SW 1271 (cell line): ENCODE measurements at places on chromosomes 2 and 18.

DNA sequence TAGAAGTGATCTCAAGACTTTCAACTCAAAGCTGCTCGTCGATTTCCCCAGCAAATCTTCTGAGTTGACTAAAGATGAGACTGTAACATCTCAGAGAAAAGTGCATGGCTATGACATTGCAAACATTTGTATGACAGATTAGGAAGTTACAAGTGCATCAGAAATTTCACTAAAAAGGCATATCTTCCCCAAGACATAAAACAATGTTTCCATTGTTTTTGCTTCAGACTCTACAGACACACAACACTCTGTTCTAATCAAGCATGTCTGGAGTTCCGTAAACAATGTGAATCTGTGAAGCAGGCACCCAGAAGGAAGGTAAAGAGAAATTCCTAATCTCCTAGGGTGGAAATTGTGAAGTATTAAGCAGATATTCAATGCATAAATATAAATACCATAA is 144.6 kb upstream of the LYPD1 start:
- DNase-seq: no peak

DNA sequence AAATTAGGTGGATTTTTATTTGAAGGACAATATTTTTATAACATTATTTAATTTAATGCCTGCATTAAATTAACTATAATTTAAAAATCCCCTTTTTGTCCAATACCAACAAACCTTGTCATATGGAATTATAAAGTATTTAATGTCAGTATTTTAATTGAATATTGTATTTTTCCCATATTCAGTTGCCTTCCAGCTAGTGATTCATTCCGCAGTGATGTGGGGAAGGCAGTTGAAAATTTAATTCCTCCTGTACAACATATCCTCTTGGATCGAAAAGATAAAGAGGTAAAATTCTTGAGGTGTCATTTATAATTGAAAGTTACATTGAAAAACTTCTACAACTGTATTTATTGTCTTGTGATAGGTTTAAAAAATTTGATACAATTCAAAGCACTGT is 40.4 kb downstream of the WDR7 start:
- no peak for DNase-seq

- DNase-seq: no peak
Measured at GRCh38 chr18:13562494-13563029, 163.8 kb downstream of the FAM210A start.

DNA sequence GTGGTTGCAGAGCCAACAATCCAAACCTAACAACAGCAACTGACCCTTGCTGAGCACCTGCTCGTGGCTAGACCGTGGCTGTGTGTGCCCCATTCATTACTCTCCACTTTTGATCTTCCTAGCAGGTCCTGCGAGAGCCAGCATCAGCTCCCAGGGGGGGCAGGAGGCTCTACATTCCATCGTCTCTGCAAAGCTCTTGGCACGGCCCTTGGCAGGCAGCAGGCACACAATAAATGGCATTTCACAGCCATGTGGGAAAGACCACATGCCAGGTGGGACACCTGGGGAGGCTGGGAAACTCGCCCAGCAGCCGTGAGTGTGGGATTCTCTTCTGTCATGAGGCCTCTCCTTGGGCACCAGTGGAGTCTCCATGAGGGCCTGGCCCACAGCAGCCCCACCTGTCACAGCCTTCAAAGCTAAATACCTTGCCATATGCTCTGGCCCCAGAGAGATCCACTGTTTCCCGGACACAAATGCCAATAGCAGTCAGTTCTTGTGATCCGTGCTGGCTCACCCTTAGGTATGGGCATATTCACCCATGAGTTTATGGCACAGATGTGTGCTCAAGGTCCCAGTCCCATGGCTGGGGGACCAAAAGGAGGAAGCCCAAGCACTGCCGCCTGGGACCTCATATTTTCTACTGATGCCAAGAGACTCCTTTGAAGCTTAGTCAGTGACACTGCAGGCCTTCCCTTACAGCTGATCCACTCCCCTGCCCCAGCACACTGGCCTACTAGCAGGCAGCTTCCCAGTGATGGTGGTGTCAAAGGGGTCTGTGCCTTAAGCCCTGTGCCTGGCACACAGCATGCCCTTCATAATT is 6.8 kb upstream of the TEX51 start:
- no peak for DNase-seq

- no peak for DNase-seq
Measured at GRCh38 chr2:106866641-106867040, 19.3 kb downstream of the ST6GAL2 start.

DNA sequence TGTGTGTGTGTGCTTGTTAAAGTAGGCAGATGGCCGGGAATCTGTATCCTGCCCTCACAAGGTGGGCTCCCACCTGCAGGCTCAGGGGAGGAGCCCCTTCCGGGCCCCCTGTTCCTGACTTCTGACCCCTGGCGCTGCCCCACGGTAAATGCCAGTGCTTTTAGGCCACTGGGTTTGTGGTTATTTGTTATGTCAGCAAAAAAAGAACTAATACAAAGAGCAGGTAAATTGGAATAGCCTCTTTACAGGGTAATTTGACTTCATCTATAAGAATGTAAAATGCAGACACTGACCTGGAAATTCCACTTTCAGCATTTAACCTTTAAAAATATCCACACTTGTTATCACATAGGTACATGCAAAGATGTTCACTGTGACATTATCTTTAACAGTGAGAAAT is 44.2 kb downstream of the RTP5 start:
- no peak for DNase-seq

GRCh38 chr18:47677952-47678351 is 252.5 kb downstream of the SMAD2 start:
- no peak for DNase-seq

DNA sequence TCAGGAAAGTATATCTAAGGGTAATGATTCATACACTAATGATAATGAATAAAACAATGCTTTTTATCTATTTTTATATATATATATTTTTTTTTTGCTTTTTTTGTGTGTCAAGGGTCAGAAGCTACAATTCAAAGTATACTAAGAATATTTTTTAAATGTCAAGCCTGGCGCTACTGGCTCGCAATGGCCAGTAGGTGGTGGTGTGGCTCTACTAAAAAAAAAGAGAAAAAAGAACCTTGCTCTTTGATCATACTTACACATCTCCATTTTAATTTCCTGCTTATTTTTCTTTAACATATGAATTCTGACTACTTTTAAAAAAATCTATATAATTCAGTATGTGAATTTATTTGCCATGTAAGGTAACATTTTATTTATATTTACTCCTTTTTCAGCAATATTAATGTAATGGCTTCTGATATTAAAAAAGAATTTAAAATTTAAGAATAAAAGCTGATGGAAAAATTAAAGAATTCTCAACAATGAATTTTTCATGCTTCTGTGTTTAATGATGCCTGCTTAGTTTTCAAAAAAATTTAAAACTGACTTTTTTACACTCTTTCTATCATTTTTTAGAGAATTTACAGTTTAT is 232.9 kb downstream of the GULP1 start:
- no peak for DNase-seq

DNA sequence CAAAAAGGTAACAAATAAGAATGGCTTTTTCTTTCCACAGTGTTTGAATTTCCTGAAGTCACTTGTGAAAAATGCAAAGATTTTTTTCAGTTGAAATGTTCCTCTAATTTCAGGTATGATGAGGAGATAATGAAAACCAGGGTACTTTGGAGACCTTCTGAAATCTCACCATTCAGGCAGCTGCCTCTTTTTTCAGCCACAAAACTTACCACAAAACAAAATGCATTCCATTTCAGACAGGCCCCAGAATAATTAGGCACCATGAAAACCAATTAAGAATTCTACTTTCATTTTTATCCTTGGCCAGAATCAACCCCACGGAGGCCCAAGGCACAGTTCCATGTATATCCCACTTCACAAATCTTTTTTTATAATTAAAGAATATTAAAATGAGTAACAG is 880.3 kb upstream of the ACVR2A start:
- DNase-seq: no peak

GRCh38 chr2:6008186-6008585 is 316.0 kb downstream of the SOX11 start:
- no peak for DNase-seq

DNA sequence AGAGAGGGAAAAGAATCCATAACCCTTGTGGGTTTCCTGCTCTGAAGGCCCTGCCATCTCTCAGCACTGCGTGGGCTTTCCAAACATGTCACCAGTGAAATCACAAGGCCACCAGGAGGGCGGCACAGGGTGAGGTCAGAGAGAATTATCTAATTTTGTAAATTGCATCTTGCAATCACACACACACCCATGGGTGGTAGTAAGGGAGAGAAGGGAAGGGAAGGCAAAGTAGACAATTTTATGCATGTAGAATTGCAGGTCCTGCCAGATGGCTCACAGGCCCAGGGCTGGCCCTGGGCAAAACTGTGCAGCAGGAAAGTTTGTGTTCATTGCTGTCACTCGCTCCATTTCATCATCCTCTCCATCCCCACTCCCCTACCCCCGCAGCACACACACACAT is 21.0 kb upstream of the ZBTB7C start:
- no peak for DNase-seq

DNA sequence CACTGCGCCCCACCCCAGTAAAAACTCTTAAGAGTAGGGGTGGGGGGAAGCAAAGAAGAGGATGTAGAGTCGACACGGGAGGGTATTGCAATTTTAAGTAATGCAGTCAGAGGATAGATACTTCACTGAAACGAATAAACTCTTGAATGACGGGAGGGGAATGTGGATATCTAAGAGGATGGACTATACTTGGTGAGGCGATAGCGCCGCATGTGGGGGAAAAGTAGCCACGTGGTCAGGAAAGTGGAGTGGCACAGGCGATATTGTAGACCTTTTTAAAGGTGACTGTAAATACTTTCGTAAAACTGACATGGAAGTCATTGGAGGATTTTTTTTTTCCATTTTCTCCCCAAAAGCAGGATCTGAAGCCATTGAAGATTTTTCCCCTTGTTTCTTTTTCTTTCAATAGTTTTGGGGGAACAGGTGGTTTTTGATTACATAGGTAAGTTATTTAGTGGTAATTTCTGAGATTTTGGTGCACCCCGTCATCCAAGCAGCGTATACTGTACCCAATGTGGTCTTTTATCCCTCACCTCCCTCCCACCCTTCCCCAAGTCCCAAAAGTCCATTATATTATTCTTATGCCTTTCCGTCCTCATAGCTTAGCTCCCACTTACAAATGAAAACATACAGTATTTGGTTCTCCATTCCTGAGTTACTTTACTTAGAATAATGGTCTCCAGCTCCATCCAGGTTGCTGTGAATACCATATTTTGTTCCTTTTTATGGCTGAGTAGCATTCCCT is 13.8 kb downstream of the CLK1 start:
- DNase-seq: no peak

GRCh38 chr2:3108710-3109702 is 268.6 kb downstream of the EIPR1 start:
- no peak for DNase-seq

GRCh38 chr2:53373126-53373525 is 394.5 kb upstream of the CHAC2 start:
- DNase-seq: no peak

- DNase-seq: no peak
Measured at GRCh38 chr2:69939722-69940121, 21.7 kb downstream of the ASPRV1 start.

DNA sequence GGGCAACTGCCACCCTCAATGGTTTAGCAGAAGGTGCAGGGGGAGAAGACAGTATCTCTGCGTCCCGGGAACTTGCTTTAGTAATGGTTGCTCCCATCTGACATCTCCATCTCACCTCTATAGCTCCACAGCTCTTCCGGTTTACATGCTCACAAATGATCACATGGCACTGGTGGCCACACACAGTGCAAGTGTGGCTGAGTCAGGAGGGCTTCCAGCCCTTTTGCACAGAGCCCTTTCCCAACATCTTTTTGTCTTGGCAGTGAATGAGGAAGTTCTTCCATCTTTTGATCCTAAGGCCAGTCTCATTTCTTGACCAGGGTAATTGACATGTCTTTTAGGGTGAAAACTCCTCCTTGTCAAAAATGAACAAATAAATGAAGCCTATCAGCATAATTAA is 347.7 kb downstream of the LPIN1 start:
- no peak for DNase-seq

DNA sequence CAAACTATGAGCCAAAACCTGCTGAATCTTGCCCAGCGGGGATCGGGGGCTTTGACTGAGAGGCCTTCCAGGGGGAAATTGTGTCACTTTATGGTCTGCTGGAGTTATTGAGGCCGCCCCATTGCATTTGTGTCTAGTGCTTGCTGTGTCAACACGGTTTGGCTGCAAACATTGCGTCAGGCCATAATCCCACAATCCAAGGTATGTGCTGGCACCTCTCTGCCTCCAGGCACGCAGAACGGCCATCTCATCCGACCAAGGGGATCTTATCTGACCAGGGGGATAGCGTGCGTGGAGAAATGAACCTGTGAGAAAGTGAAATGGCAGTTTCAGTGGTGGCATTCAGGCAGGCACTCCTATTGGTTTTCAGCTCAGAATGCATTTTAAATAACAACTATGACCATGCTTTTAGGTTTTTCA is 18.1 kb upstream of the LYPD6B start:
- DNase-seq: no peak

- peak; percentile 92 for DNase-seq
Measured at GRCh38 chr2:43995733-43996533, at the start of gene LRPPRC. LRPPRC (minus strand) TSS chr2:43995989; CDS start chr2:43995947, 42 bp downstream.
